ENCODE measurements at places on chromosomes 2 and 18.

- no peak for DNase-seq
These were observed 30.4 kb downstream of the CYTIP start for GRCh38 chr2:157413326-157414035.

DNA sequence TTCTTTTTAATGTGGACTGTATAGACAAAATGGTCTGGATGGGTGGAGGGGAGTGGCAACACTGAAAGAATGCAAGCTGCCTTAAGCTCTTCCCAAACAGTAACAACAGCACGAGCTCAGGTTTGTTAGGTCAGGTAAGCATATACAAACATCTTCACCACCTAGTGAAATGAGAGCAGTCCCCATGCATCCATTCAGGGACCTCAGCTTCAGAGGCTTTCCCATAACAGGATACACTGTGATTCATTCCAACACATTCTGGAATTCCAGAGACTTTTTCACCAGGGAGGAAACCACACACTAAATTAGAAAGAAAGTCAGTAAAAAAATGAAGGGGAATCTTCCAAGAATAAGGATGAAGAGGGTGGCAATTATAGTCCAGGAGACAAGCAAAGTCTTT is 50.4 kb upstream of the BZW1 start:
- no peak for DNase-seq

DNA sequence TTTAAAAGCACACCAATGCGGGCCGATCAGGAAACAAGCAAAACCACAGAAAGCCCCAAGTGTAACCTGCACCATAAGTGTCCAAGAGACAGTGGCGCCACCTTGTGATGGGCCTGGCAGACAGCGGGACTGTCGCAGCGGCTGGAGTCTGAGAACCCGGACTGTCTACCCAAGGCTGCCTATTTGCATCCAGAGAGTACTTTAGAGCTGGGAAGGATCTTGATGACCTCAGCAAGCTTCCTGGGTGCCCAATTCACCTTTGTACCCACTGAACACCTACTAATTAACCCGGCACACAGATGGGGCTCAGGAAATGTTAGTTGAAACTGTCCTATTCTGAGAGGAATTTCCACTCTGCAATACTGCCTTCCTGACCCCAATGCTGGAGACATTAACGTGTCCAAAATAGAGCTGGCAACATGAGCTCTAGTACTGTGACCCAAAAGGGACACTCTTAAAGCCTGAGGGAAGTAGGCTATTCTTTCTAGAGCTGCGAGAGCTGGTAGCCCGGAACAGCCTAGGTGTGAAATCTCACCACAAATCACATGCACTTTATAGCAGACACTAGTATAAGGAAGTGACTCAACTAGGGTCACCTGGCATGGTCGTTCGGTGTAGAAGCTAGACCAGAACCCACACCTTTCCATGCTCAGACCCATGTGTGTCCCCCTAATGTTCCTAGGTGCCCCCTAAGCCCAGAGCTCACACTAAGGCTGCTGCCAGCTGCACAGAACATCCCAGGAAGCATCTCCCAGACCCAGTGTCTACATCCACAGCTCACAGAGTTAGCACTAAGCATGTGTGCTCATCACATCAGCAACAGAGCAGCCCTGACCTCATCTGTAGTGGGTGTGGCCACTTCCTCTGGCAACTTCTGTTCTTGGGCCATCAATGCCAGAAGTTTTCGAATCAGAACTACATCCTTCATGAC is 25.4 kb downstream of the POLR1A start:
- DNase-seq, result peak; percentile 49

- no peak for DNase-seq
These were observed 278.7 kb downstream of the FSIP2 start for GRCh38 chr2:186017278-186017677.

Data from NCI-H1105 treated with DMSO at 0.1 percent for 48 hours (cell line).